ENCODE measurements at places on chromosomes 5 and 9. TPM values are rescaled to one million over a fixed set of nuclear protein-coding genes. Genes with fewer than 3 reads are reported as not detected.

- H3K36me3 ChIP-seq = no peaks in the 10 kb centered on the region
- H3K27ac ChIP-seq = no peak overlapping the region
- no peak for DNase-seq
- no peak overlapping the region for H3K4me3 ChIP-seq
- no peaks in the 10 kb centered on the region for H3K27me3 ChIP-seq
These were observed 6.6 kb upstream of the TMEFF1 start for GRCh38 chr9:100466171-100466828.

The NR3C1 gene
- total RNA-seq = 56.2 TPM

The ADCY2 gene
- total RNA-seq = 11.8 TPM

DNA sequence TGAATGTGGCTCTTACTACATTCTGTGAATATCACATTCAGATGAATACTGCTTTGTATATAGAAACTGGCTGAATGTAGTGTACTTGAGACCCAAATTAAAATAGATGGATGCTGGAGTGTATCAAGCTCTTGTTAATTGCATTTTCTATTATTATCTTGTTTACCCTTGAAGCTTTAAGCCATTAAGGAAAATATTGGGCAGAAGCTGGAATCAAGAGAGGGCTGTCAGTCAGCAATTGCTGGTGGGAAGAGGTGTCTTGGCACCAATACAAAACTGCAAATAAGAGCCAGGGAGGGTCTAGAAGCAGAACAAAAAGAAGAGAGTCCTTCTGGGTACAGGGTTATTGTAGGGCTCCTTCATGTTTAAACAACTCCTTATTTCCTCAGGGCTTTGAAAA lies 38.8 kb downstream of the MUSK start:
- H3K4me1 ChIP-seq = no peaks in the 10 kb centered on the region
- H3K27ac ChIP-seq = no peak overlapping the region

GRCh38 chr9:96086936-96087571 lies 211.6 kb downstream of the ERCC6L2 start:
- H3K27me3 ChIP-seq = peaks cover 25% of the 10 kb centered on the region
- H3K36me3 ChIP-seq = no peaks in the 10 kb centered on the region
- no peaks in the 10 kb centered on the region for H3K4me1 ChIP-seq
- peak; percentile 38 for DNase-seq
- H3K4me3 ChIP-seq = no peak overlapping the region

- no peak overlapping the region for H3K4me3 ChIP-seq
- DNase-seq = peak; percentile 76
- H3K36me3 ChIP-seq = peaks cover 24% of the 10 kb centered on the region
- H3K27me3 ChIP-seq = no peaks in the 10 kb centered on the region
- H3K4me1 ChIP-seq = peaks cover 17% of the 10 kb centered on the region
These were observed 5.4 kb downstream of the MRPL36 start for GRCh38 chr5:1793966-1794900.

The PCA3 gene
- not detected for total RNA-seq

DNA sequence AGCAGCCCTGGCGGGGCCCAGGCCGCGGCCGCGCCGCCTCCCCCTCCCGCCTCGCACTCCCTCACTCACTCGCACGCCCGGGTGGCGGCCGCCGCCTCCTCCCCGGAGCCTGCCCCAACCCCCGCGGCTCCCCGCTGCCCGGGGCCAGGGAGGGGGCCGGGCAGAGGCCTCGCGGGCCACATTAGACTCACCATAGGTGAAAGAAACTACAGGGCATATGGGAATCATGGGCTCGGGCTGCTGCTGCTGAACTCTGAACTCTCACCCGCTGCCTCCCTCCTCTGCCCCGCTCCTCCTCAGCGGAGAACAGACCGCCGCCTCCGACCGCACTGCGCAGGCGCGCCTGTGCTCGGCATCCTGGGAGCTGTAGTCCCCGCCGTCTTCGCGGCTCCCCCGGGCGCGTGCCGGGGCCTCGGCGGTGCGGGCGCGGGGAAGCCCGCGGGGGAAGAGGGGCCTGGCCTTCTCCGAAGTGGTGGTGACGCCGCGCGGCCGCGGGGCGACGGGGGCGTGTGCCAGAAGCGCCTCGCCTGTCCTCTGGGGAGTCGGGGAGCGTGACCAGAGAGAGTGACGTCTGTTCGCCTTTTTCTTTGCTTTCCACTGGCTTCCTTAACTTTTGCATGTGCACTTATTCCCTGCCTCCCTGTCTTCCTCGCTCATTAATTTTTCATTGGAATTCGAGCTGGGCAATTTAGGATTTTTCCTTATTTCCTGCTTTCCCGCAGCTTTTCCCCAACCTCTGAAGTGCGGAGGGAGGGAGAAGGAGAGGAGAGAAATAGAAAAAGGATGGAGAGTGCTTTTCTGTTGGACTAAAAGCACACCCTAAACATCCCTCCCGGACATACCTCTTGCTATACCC lies at the start of gene ZFR:
ZFR (minus strand) TSS at position 310 of the 856 bp plus-strand sequence; CDS start at position 228, 82 bp downstream.
- peak within 1 kb of the TSS; percentile 93 for H3K27ac ChIP-seq
- peak within 1 kb of the TSS; percentile 83 for H3K4me3 ChIP-seq
- peak; percentile 94 for DNase-seq
- peaks cover 60% of the 10 kb centered on the region for H3K4me1 ChIP-seq
- no peaks in the 10 kb centered on the region for H3K27me3 ChIP-seq

DNA sequence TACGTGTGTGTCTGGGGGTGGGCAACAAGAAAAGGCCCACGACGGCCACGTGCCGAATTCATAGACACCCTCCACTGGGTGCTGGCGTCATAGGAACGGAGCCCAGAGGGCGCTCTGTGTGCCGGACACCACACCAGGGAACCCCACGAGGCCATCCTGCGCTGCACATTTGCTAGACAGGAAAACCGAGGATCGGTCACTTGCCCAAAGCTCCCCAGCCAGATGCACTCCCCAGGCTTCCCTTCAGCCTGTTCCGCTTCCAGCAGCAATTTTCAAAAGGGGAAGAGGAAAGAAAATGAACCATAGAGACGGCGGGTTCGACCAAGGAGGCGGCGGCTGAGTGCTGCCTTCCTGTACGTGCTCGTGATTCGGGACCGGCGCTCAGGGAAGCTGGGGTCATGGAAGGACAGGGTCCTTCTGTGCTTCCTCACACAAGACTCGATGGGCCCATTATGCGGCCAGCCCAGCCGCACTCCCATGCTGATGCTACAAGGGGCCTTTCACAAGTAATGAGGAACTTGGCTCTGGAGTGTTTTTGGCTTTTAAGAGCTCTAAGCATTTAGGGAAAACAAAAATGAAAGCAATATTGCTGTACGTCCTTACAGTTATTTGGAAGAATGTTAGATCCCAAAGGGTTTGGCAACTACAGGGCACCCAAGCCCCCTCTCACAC lies 124.6 kb upstream of the SARDH start:
- H3K27ac ChIP-seq = peak overlapping the region; percentile 28
- H3K4me3 ChIP-seq = peak overlapping the region; percentile 2
- H3K36me3 ChIP-seq = peaks cover 5% of the 10 kb centered on the region
- H3K27me3 ChIP-seq = no peaks in the 10 kb centered on the region
- H3K4me1 ChIP-seq = peaks cover 13% of the 10 kb centered on the region

GRCh38 chr5:134242146-134242545 lies 16.3 kb upstream of the PPP2CA start:
- DNase-seq = no peak
- peaks cover 17% of the 10 kb centered on the region for H3K4me1 ChIP-seq
- no peak overlapping the region for H3K4me3 ChIP-seq

The PCDHGA3 gene
- total RNA-seq = 1.3 TPM

DNA sequence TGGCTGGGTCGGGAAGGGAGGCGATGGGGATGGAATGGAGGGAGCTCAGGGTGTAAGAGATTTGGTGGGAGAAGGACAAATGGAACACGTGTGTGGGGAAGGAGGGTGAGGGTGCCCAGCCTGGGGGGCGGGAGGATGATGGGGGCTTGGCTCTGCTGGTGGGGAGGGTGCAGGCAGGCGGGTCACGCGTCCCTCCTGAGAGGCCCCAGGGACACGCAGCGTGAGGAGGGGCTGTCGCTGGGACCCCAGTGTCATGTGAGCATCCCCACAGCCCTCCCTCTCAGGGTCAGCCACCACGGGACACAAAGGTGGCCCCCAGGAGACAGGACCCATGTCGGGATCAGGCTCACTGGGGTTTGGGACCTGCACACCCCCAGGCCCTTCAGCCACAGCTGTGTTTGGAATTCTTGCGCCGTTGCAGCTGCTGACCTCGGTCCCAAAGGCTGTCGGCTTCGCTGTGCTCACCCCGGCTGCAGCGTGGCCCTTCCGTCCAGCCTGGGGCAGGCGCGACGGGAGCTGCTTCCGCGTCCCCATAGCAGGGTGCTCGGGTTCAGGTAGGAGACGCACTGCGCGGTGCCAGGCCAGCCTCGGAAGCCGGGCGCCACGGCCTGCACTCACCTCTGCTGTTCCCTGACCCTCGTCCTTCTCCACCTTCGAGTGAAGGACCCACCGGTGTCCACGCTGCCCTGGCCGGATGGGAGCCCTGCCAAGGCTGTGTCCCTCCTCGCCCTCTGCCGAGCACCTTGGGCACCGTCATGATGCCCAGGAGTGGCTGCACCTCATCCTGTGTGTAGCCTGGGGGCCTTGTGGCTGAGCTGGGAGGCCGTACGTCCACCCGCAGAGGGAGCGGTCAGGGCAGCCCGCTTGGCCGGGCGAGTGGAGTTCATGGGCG lies 5.4 kb downstream of the SLC6A19 start:
- no peak overlapping the region for H3K4me3 ChIP-seq
- no peak overlapping the region for H3K27ac ChIP-seq
- H3K4me1 ChIP-seq = no peaks in the 10 kb centered on the region
- peaks cover 75% of the 10 kb centered on the region for H3K27me3 ChIP-seq
- no peaks in the 10 kb centered on the region for H3K36me3 ChIP-seq

The CCDC180 gene
- total RNA-seq = 2.8 TPM

GRCh38 chr9:15278091-15278687 lies 28.8 kb downstream of the TTC39B start:
- peaks cover 5% of the 10 kb centered on the region for H3K4me1 ChIP-seq
- no peaks in the 10 kb centered on the region for H3K27me3 ChIP-seq
- H3K36me3 ChIP-seq = no peaks in the 10 kb centered on the region
- DNase-seq = no peak

The LCN10 gene
- not detected for total RNA-seq

DNA sequence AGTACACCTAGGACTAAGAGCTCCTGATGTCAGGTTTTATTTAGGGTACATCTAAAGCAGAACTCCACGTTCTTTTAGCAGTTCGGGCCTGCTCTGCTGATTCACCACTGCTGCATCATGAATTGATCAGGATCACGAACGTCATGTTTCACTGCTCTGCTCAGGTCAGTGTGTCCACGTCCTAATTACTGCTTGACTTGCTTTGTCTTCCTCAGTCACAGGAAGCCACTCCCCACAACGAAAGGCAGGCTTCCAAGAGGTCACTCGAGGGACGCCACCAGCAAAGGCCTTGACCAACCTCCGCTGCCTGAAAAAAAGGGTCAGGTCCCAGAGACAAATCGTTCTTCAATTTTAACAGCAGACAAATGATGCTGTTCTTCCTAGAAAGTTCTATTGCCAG lies 40.3 kb downstream of the CTNND2 start:
- no peak overlapping the region for H3K4me3 ChIP-seq
- no peak for DNase-seq
- H3K27me3 ChIP-seq = no peaks in the 10 kb centered on the region
- no peaks in the 10 kb centered on the region for H3K36me3 ChIP-seq

The FOXD4L3 gene
- total RNA-seq = not detected

The TTC16 gene
- total RNA-seq = not detected
